Cardiac fibroblast (primary cell): ENCODE measurements at places on chromosomes 5 and 9.

DNA sequence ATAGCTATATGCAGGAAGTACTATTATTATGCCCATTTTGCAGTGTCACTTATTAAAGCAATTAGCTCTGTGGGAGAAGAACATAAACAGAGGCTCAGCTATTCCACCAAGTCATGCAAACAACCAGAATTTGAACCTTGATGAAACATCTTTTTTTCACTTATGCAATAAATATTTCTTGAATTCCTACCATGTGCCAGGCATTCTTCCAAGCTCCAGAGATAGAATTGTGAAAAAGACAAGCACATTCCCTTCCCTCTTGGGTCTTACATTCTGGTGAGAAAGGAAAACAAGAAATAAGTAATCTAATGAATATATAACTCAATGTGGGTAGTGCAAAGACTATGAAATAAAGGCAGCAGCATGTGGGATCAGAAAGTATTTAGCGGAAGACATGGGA lies 32.1 kb upstream of the ADRB2 start:
- DNase-seq: peak; percentile 51

- no peak for DNase-seq
Observed at GRCh38 chr5:10482791-10483530, 41.3 kb downstream of the ROPN1L start.

DNA sequence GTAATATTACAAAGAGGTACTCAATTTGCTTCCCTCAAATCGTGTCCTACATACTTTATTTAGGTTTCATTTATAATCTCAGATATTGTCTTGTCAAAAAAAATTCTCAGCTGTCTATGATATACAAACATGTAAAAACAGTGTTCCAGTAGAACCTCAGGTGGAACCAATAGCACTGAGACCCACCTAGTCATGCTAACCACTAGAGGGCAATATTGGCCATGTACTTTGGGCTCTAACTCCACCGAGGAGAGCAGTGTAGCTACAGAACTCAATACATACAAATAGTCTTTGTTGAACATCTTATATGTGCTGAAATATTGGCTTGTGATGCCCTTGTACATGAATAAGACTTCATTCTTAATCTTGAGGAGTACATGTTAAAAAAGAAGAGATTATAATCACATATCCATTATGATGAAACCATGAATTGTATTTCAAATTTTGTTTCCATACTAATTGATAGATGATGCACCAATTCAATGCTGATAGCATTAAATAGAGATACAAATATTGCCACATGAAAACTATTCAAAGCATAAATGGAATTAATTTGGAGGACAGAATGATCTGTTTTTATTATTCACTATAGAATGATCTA lies 71.2 kb upstream of the CNTLN start:
- DNase-seq: peak; percentile 72

- DNase-seq: no peak
Observed at GRCh38 chr5:31769530-31769929, 130.6 kb downstream of the PDZD2 start.

DNA sequence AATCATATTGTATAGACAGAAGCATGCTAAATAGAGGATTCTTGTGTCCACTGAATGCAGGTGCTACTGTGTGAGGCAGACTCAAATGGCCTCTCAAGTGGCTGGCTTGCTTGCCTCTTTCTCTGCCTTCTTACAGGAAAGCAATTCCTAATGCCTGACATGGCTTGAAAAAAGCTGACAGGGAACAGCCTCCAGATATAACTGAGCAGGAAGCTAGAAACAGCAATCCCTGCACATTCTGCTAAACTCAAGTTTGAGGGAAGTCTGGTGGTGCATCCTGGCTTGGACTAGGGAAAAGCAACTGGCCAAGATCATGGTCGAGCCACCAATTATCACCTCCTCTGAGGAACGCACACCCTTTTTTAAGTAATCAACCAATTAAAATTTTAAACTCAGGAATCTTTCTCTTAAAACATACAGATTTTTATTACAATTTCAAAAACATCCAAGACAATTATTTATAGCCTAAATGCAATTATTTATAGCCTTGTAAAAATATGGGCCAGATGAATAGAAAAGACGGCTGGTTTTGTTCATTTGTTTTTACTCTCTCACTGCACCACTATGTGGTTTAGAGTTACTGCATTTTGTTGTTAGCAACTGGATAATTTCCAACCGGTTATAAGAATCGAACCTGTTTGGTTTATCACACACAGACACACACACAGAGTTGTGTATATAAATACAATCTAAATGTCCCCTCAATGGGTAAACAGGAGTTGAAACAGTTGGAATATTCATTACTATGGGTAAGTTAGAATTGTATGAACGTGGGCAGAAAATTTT lies 290.9 kb upstream of the ANKRD55 start:
- peak; percentile 45 for DNase-seq
